ENCODE measurements at places on chromosomes 16 and 17.

DNA sequence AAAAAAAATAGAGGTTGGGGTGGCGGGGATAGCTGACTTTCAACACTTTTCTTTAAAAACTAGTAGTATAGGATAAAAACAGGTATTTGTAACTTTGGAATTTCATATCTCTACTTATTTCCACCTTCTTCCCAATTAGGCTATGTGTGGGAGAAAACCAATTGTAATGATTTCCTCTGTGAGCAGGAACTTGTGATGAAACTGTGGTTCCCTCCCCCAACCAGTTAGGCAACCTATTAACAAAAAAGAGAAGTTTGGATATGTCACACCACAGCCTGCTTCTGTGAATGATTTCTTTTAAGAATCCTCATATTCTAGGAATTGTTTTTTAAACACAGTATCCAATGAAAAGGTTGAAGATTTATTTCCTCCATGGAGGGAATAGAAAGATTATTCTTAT is 1.9 kb downstream of the IGSF6 start:
- DNase-seq, result no peak

- no peak for DNase-seq
Measured at GRCh38 chr16:16923479-16923878, 544.5 kb downstream of the NPIPA7 start.

GRCh38 chr17:64698725-64699124 is 36.6 kb upstream of the SMURF2 start:
- no peak for DNase-seq

- DNase-seq, result no peak
Measured at GRCh38 chr17:3860939-3861700, 15.1 kb upstream of the NCBP3 start.

DNA sequence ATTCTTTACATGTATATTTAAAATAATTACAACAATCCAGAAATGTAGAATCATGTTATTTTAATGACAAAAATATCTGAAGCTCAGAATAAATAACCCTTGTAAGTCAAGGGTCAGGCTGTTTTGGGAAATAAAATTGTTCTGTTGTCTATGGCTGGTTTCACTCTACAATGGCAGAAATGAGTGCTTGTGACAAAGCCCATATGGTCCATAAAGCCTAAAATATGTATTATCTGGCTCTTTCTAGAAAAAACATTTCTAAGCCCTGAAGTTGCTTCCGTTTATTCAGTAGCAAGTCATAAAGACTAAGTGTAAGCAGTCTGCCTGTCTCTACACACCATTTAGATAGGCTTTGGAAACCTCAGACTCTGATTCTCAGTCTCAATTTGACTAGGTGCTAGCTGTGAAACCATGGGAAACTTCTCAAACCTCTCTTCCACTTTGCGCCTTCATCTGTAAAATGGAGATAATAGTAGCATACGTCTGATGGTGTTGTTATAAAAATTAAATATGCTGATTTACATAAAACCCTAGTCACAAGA is 365.7 kb upstream of the CA10 start:
- no peak for DNase-seq
